ENCODE measurements at places on chromosomes 7 and 10. TPM values are rescaled to one million over a fixed set of nuclear protein-coding genes. Genes with fewer than 3 reads are reported as not detected.

DNA sequence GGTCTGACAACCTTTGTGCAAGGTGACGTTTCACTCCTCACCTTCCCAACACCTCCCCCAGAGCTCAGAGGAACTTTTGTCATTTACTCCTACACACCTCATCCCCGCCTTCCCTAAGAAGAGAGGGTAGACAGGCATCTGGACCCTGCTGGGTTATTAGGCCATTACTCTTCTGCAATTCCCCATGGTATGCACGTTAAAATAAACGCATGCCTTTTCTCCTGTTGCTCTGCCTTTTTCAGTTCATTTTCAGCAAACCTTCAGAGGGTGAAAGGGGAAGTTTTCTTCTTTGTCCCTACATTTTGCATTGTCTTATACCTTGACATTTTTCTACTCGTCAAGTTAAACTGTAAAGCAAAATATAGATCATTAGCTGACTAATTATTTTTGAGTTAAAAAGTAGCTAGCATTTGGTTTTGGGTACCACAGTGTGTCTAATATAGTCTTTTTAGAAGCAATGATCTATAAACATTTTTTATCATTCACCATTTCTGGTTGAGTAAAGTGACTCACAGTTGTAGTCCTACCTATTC is 10.5 kb upstream of the EDRF1 start:
- H3K36me3 ChIP-seq: peaks cover 3% of the 10 kb centered on the region
- H3K4me1 ChIP-seq: peaks cover 36% of the 10 kb centered on the region
- DNase-seq: no peak
- no peaks in the 10 kb centered on the region for H3K27me3 ChIP-seq

DNA sequence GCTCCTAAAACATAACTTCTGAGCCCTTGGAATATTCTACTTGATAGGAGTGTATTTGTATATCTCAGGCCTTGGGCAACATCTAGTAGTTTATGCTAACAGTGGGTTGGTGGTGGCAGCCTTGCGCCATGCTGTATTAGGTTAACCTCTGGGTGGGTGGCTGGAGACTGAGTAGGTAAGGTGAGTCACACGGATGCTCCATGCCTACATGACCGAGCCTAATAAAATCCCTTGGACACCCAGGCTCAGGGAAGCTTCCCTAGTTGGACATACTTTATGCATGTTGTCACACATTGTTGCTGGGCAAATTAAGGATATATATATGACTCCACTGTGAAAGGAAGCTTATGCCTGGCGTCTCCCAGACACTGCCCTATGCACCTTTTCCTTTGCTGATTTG is 6.0 kb upstream of the DAGLB start:
- H3K36me3 ChIP-seq: no peaks in the 10 kb centered on the region
- no peaks in the 10 kb centered on the region for H3K27me3 ChIP-seq
- DNase-seq: no peak
- no peaks in the 10 kb centered on the region for H3K4me1 ChIP-seq
- H3K4me3 ChIP-seq: no peak overlapping the region
- no peak overlapping the region for H3K27ac ChIP-seq

- peak overlapping the region; percentile 59 for H3K27ac ChIP-seq
- H3K4me1 ChIP-seq: peaks cover 44% of the 10 kb centered on the region
- H3K36me3 ChIP-seq: peaks cover 6% of the 10 kb centered on the region
- no peak overlapping the region for H3K4me3 ChIP-seq
Observed at GRCh38 chr7:80440883-80441282, 71.0 kb downstream of the GNAT3 start.

- no peak for DNase-seq
- H3K27me3 ChIP-seq: peaks cover 34% of the 10 kb centered on the region
- H3K4me3 ChIP-seq: no peak overlapping the region
Observed at GRCh38 chr10:43961523-43962345, 313.1 kb upstream of the ZNF32 start.

DNA sequence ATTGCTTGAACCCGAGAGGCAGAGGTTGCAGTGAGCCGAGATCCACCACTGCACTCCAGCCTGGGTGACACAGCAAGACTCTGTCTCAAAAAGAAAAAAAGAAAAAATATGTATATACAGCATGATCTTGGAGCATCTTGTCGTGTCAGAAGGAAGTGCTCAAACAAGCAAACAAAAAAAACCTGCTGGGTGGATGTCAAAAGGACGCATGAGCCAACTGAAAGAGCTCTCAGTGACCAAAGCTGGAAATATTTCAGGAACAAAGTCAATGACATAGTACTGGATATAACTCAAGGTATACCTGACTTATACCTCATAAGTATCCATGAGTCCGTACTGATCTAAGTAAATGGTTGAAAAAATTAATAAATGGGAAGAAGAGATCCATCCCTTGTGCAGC is 94.6 kb upstream of the ANLN start:
- no peaks in the 10 kb centered on the region for H3K27me3 ChIP-seq
- H3K27ac ChIP-seq: no peak overlapping the region
- peaks cover 20% of the 10 kb centered on the region for H3K4me1 ChIP-seq
- no peak for DNase-seq
- H3K36me3 ChIP-seq: peaks cover 20% of the 10 kb centered on the region
- H3K4me3 ChIP-seq: no peak overlapping the region

- H3K4me1 ChIP-seq: peaks cover 11% of the 10 kb centered on the region
- DNase-seq: no peak
- peaks cover 6% of the 10 kb centered on the region for H3K27me3 ChIP-seq
- H3K27ac ChIP-seq: no peak overlapping the region
- no peak overlapping the region for H3K4me3 ChIP-seq
- no peaks in the 10 kb centered on the region for H3K36me3 ChIP-seq
Observed at GRCh38 chr10:43878386-43878785, 229.7 kb upstream of the ZNF32 start.

DNA sequence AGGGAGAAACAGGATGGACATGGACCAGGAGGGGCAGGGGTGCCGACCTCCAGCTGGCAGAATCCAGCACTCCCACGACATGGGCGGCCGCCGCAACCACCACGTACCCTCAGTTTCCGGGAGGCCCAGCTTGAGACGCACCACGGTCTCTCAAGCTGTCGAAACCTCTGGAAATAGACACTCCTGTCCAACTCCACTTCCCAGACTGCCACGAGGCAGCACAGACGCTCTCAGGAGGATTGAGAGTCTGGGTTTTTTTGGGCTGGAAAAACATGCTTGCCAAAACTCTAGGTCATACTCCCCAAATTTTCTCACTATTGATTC is 37.9 kb upstream of the PDGFA start:
- no peak for DNase-seq
- H3K27me3 ChIP-seq: no peaks in the 10 kb centered on the region
- peaks cover 8% of the 10 kb centered on the region for H3K36me3 ChIP-seq

DNA sequence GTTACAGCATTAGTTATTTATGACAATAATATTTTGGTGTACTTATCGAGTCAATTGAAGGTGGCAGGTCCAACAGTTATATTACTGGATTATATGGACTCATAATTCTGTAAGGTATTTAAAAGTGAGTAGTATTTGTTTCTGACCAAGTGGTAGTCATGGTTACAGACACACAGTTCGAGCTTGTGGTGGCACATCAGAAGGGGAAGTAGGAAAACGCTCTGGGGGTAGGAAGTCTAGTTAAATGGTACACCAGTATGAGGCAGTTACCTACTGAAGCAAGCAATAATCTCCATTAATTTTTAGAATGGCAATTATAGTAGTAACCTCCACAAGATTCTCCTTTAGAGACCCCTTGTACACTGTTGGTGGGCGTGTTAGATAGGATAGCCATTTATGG is 541.2 kb downstream of the ETV1 start:
- H3K27ac ChIP-seq: no peak overlapping the region
- no peaks in the 10 kb centered on the region for H3K27me3 ChIP-seq
- no peaks in the 10 kb centered on the region for H3K36me3 ChIP-seq
- no peak for DNase-seq
- H3K4me1 ChIP-seq: no peaks in the 10 kb centered on the region
- H3K4me3 ChIP-seq: no peak overlapping the region

GRCh38 chr7:40493609-40494051 is 358.8 kb downstream of the SUGCT start:
- peak overlapping the region; percentile 80 for H3K27ac ChIP-seq
- no peak for DNase-seq
- peaks cover 20% of the 10 kb centered on the region for H3K36me3 ChIP-seq
- no peaks in the 10 kb centered on the region for H3K27me3 ChIP-seq
- peaks cover 30% of the 10 kb centered on the region for H3K4me1 ChIP-seq
- no peak overlapping the region for H3K4me3 ChIP-seq

DNA sequence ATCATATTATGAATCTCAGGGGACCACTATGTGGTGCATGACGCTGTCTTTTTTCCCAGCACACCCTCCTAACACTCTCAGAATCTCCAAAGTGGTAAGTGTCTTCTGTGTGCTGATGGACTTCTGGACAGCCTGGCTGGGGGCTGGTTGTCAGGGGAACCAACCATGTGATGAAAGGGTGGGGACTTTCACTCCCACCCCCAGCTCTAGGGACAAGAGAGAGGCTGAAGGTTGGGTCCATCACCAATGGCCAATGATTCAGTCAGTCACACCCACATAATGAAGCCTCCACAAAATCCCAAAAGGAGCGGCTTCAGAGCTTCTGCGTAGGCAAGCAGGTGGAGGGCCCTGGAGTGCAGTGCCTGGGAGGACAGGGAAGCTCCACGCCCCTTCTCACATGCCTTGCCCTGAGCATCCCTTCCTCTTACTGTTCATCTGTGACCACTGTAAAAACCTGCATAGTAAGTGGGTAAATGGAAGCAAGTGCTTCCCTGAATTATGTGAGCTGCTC is 44.6 kb downstream of the RASGEF1A start:
- no peak for DNase-seq
- H3K27ac ChIP-seq: no peak overlapping the region
- H3K4me1 ChIP-seq: no peaks in the 10 kb centered on the region
- H3K36me3 ChIP-seq: no peaks in the 10 kb centered on the region

DNA sequence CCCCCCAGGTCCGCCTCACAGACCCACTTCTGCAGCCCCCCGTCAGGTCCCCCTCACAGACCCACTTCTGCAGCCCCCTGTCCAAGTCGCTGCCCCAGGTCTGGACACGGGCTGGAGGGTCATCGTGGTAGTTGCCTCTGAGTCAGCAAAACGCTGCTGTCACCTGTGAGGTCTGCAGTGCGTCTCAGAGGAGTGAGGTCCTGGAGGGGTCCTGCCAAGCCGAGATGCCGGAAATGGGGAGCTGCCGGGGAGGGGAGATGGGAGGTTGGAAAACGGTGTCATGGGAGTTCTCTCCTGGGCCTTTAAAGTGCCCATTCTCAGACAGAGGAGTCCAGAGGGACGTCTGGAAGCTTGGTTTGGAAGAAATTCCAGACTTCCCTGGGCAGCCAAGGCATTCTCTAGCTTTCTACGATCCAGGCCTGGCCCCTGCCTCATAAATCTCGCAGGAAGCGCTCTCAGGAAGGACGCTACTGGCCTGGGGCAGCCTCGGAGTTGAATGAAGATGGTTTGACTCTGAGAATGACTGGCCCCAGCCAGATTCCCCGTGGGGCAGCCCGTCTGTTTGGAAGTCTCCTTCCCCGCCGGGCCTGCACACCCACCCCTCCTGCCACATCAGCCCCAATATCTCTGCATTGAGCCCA is 38.7 kb downstream of the CALML3 start:
- no peaks in the 10 kb centered on the region for H3K36me3 ChIP-seq
- peak overlapping the region; percentile 83 for H3K27ac ChIP-seq
- H3K4me1 ChIP-seq: peaks cover 72% of the 10 kb centered on the region
- no peak overlapping the region for H3K4me3 ChIP-seq

DNA sequence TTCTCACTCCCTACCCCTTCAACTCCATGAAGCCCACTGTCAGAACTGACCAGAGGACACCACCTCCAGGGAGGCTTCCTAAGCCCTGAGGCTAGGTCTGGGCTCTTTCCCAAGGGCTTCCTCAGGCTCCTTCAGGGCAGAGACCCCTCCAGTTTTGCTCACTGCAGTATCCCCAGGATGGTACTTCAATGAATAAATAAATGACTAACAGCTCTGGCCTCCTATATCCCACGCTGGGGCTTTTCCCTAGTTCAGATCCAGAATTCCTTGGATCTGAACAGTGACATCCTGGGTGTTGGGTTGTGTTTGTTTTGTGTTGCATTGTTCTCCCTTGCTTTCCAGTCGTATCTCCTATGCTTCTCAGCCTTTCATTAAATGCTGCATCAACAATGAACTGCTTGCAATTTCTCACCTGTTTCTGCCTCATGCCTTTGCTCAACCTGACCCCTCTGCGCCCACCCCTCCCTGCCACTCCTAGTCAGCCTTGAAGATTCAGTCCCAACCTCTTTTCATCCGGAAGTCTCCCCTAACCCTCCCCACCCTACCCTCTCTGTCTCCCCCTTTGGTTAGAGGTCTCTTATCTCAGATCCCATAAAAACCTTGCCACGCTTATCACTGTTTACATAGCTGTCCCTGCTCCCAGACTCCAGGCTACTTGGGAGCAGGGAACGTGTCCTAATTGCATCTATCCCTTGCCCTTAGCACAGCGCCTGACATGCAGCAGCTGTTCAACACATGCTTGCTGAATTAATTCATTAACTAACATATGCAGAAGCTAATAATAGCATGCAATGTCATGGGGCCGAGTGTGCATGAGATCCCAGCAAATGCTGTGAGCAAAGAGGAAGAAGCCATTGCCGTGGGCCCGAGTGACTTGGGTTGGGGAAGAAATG is 41.7 kb downstream of the PPP1R3C start:
- H3K27me3 ChIP-seq: no peaks in the 10 kb centered on the region
- H3K4me1 ChIP-seq: peaks cover 77% of the 10 kb centered on the region
- no peak for DNase-seq
- H3K36me3 ChIP-seq: no peaks in the 10 kb centered on the region
- H3K27ac ChIP-seq: peak overlapping the region; percentile 85

DNA sequence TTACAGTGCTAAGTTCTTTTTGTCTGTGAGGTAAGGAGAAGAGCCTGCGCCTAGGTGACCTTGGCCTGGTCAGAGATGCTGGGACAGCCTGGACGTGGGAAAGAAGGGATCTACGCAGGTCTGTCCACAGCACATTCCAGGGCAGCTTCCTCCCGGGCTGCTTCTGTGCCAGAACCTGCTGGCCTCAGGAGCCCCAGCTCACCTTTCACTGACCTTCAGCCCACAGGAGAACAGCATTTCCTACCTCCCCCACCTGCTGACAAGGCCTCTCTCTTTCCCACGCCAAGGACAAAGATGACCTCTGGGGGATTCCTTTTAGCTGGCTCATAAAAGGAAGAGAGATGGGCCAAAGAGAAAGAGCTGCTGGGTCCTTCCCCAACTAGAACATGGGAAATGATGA is 260.6 kb downstream of the KCNMA1 start:
- H3K4me3 ChIP-seq: no peak overlapping the region
- H3K4me1 ChIP-seq: peaks cover 2% of the 10 kb centered on the region
- DNase-seq: no peak
- no peaks in the 10 kb centered on the region for H3K36me3 ChIP-seq

Gene CPA2
- 0.73 TPM for total RNA-seq

Gene ADAM12
- 13.3 TPM for total RNA-seq

Gene CSGALNACT2
- total RNA-seq: 14.3 TPM

Gene VAX1
- total RNA-seq: not detected

Gene TMEM72
- total RNA-seq: 0.67 TPM

Gene SLC18A3
- 0.34 TPM for total RNA-seq

Gene CARD11
- 9.8 TPM for total RNA-seq

Gene LRRN3
- 9.4 TPM for total RNA-seq

Gene NXPH1
- not detected for total RNA-seq

Gene NPSR1
- not detected for total RNA-seq

Gene NUPR2
- not detected for total RNA-seq

Measured in mesothelial cell of epicardium (in vitro differentiated cells).